ENCODE measurements at places on chromosomes 2 and 18.
A peak's percentile ranks its signal among the peaks of the same experiment; 100 is the strongest.

DNA sequence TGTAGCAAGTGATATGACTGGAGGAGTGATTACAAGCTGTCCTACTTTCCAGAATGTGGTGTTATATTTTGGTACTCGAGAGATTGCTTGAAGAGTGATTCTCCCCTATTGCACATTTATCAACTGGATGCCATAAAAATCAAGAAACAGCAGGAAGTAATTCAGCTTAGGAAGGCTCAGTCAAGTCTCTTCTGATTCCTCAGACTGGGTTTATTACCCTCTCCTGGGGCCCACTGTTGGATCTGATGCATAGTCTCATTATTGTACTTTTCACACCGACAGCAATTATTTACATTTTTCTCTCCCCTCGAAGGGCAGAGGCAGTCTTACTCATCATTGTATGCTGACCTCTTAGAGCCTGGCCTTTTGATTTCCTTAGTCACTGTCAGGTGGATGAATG is 9.3 kb downstream of the NOSTRIN start:
- no peak for DNase-seq

DNA sequence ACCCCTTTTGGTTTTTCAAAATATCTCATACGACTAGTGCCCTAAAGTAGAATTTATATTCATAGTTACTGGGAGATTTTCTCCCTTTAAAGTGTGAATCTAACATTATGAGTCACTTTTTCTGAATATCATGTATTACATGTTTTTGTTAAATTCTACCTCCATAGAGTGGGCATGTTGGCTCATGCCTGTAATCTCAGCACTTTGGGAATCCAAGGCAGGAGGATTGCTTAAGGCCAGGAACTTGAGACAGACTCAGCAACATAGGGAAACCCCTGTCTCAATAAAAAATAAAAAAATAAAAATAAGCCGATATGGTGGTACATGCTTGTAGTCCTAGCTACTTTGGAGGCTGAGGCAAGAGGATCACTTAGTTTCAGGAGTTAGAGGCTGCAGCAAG is 45.3 kb upstream of the UNC80 start:
- DNase-seq, result no peak

- no peak for DNase-seq
Measured at GRCh38 chr18:48199399-48199798, 209.8 kb downstream of the ZBTB7C start.

- no peak for DNase-seq
Measured at GRCh38 chr2:149526689-149527088, 60.9 kb downstream of the MMADHC start.

DNA sequence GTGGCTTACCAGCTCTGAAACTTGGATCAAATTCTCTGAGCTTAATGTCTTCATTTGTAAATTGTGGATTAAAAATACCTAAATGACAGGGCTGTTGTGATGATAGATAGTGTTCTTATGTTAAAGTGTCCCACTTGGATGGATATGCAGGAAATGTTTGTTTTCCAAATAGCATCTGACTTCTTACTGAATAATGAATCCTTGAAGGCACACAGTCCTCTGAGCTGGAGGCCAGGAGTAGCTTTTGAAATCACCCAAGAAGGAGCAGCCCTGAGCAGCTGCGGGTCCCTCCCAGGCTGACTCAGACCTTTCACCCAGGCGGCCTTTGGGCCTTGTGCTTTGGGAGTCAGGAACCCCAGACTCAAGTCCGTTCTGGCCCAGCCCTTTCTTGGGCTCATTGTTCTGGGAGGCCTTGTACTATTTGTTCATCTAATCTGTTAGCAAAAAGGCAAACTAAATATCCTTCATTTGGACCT is 173.0 kb upstream of the GATA6 start:
- no peak for DNase-seq

GRCh38 chr2:6434438-6434837 is 431.3 kb downstream of the CMPK2 start:
- DNase-seq, result no peak

GRCh38 chr2:120441744-120442471 is 96.0 kb downstream of the INHBB start:
- peak; percentile 67 for DNase-seq

- DNase-seq, result no peak
Measured at GRCh38 chr18:4319738-4320677, 135.1 kb downstream of the DLGAP1 start.

GRCh38 chr18:56034949-56035348 is 447.0 kb upstream of the TCF4 start:
- peak; percentile 27 for DNase-seq

DNA sequence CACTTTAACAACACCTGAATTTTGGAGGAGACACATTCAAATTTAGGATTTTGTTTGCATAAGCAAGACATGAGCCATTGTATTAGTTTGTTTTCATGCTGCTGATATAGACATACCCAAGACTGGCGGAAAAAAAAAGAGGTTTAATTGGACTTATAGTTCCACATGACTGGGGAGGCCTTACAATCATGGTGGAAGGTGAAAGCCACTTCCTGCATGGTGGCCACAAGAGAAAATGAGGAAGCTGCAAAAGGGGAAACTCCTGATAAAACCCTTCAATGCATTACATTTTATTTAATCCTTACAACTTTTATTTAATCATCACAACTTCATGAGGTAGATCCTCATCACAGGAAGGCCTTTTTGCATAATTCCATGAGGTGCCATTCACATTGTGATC is 242.0 kb upstream of the STON1 start:
- no peak for DNase-seq

- peak; percentile 63 for DNase-seq
Measured at GRCh38 chr18:46155641-46156051, 51.5 kb downstream of the HAUS1 start.

- no peak for DNase-seq
Measured at GRCh38 chr2:191048073-191048472, 34.1 kb upstream of the STAT1 start.

DNA sequence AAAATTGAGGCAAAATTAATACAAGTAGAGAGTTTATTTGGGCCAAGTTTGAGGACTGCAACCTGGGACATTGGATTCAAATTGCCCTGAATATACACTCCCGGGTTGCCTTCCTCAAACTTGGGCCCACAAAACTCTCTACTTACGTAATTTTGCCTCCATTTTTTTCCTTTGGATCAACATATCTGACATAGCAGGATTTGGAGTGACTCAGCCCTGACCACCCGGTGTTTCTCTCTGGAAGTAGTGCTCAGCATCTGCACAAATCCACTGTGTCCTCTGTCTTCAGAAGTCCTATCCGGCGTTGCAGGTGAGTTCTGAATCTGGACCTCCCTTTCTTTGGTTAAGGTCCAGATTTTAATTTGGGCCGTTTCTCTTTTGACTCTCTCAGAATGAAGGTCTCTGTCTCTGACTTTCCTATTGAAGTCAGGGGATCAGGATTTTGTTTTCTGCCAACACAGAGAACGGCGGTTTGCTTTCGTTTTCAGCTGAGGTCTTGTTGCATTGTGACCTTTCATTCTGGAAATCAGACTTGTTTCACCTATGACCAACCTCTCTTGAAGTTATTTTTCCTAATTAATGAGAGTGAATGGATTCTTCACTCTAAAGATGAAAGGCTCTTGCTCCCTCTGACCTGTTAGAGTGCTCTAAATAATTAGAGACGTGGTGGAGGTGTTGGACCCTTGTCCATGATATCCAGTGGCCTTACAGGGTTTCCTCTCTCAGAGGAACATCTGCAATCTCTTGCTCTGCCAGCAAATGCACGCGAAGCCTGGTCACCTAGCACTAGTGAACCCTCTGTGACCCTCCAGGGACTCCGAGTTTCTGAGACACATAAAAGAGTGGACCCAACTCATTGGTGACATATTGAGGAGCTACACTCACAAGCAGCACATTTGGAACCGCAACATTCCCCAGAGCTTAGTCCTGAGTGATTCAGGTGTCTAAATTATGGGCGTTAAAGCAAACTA is 13.6 kb downstream of the TCF23 start:
- DNase-seq, result no peak

- no peak for DNase-seq
Measured at GRCh38 chr2:63035169-63035568, 15.5 kb upstream of the OTX1 start.

DNA sequence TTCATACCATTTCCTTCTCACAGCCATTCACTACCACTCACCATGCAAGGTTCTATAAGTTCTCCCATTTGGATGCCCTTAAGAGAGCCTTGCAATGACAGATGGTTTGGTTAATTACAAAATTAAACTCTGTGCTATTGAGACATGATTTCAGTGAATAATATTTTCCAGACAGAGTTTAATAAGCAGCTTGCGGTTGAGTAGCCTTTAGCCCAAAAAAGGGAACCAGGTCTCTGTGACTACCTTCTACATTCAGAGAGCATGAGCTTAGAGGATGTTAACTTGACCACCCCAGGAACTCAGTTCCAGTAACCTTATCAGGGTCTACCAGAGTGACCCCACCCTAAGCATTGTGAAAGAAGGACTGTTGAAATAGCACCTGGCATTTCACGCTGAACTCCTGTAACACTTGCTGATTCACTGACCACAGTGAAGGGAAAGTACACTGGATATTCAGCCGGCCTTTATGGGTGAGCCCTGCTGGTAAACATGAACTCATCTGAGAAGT is 1173.1 kb upstream of the ZEB2 start:
- DNase-seq, result no peak

- DNase-seq, result no peak
Measured at GRCh38 chr18:58723810-58724602, 52.7 kb downstream of the MALT1 start.

DNA sequence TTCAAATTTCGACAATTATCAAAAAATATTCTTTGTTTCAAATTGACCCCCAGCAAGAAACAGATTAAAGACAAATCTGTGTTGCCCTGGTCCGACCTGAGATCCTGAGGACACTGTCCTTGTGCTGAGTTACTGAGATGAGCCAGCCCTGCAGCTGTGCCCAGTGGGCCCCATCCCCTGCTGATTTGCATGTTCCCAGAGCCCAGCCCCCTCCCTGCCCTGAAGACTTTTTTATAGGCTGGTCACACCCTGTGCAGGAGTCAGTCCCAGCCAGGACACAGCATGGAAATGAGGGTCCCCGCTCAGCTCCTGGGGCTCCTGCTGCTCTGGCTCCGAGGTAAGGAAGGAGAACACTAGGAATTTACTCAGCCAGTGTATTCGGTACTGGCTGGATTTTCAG is 31.4 kb upstream of the ZNG1B start:
- DNase-seq, result peak; percentile 44

GRCh38 chr2:182368996-182369395 is 57.8 kb downstream of the PDE1A start:
- DNase-seq, result no peak

Measured in ELF-1 (cell line).